ENCODE measurements at places on chromosomes 12 and 14.

DNA sequence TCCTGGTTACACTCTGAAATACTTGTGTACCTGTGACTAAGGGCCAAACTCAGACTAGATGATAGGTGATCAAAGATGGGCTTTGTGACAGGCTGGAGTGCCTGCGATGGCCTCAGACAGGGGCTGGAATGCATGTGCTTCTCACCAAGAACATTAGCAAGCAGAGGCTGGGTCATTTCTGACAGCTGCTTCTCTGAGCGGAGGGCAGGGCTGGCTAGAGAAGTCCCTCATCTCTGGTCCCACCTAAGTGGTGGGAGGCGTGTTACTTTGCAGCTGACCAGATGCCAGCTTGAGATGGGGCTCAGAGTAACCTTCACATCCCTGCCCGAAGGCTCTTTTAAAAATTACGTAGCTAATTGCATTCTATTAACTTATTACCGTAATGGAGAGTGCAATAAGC, 106.8 kb upstream of the RTL1 start:
- no peak for DNase-seq

- no peak for DNase-seq
These were observed 59.5 kb upstream of the ARHGAP5 start for GRCh38 chr14:32017587-32017986.

DNA sequence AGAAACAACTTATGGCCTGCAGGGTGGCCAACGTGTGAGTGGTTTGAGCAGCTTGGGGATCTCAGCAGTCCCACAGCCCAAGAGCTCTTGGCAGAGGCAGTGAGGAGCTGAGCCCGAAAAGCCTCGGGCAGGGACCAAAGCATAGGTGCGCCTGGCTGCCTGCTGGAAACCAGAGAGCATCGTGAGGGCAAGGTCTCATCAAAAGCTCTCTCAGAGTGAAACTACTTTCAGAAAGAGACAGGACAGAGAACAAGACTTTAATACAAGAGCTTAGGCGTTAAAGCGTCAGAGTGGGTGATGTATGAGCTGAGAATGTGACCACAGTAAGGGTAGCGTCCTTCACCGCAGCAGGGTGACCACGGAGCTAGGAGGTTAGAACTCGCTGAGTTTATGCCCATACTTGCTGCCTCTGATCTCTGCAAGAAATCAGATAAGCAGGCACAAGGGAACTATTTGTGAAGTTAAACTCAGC, 30.8 kb downstream of the LGMN start:
- no peak for DNase-seq

DNA sequence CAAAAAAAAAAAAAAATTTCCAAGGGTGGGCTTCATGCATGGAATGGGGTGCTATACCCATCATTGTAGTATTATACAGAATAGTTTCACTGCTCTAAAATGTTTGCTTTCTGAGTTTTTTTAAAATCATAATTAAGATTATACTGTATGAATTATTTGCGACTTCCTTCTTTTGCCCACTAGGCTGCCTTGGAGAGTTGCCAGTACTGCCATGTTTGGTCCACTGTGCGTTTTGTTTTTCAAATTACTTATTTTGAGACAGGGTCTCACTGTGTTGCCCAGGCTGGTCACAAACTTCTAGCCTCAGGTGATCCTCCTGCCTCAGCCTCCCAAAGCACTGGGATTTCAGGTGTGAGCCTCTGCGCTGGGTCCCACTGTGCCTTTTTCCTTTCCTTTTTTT, 19.9 kb downstream of the PLBD2 start:
- no peak for DNase-seq

DNA sequence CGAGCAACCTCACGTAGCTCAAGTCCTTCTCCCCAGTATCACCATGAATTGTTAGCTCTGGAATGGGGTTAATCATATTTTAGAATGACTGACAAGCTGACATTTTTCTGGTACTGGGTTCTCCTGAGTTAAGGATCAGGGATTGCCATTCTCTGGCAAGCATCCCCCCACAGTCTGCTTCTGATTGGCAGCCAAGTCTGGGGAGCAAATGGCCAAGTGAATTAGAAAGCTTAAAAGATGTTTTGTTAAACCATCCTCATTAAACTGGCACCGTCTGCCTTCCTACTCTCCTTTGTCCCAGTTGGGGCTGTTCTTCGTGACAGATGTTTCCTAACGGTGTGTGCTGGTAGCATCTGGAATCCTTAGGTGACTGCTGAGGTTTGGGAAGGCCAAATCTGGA, 17.2 kb upstream of the CISTR start:
- no peak for DNase-seq

DNA sequence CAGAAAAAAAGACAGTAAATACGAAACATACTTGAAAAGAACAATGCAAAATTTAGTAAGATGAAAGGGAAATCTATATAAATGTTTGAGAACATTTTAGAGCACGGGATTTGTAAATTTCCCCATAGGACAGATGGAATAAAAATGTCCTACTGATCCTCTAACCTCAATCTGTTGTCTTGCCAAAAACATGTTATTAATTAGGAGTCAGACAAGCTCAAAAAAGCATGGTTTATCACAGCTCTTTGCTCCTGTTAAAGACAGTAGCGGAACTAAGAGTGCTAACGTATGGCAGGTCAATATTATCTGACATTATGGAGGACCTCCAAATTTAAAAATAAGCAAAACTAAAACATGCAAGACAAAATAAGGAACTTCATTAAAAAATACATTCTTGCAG, 12.9 kb downstream of the GMFB start:
- no peak for DNase-seq

- no peak for DNase-seq
These were observed 15.4 kb downstream of the NTF3 start for GRCh38 chr12:5447320-5447719.

- peak; percentile 62 for DNase-seq
These were observed 7.4 kb downstream of the TCP11L2 start for GRCh38 chr12:106309671-106310505.

- no peak for DNase-seq
These were observed 319.0 kb downstream of the TMTC2 start for GRCh38 chr12:83005534-83006197.

- no peak for DNase-seq
These were observed 131.4 kb downstream of the BBS10 start for GRCh38 chr12:76216585-76217472.

DNA sequence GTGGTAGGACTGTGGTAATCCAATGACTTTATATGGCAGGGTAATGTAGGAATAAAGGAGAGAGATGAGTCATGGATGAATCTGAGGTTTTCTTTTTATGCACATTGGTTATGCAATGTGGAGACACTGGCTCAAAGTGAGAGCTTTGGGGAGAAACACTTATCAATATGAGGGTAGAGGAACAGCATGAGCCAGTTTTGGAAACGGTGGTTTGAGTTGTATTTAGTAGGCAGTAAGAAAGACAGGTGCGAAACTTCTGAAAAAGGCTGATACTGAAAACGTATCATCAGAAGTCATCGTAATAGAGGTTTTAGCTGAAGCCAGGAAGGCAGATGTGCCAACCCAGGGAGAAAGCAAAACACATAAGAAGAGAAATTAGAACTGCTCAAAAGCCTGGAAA, 854.8 kb upstream of the SEL1L start:
- no peak for DNase-seq

- DNase-seq, result no peak
These were observed 174.2 kb downstream of the PPM1H start for GRCh38 chr12:62760779-62761178.

DNA sequence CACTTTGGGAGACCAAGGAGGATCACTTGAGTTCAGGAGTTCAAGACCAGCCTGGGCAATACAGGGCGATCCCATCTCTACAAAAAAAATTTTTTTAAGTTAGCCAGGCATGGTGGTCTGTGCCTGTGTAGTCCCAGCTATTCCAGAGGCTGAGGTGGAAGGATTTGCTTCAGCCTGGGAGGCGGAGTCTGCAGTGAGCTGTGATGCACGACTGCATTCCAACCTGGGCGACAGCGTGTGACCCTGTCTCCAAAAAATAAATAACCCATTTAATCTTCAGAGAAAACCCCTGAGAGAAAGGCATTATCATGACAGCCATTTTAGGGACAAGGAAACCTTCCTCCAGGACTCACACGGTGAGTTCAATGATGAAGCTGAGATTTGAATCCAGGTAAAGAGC, 3.7 kb upstream of the FKBP4 start:
- DNase-seq, result no peak

DNA sequence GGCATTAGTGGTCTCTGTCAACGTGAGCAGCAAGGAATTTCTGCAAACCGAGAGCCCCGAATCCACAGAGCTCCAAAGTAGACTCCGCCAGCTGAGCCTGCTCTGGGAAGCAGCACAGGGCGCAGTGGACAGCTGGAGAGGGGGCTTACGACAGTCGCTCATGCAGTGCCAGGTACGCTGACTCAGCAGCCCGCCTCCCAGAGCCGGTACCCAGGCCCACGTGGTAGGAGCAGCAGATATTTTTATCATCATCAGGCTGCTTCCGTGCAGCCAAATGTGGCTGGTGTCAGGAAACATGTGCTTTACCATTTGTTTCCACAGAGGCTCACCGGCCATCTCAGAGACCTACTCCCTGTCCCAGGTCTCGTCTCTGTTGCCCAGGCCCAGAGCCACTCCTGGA, 73.7 kb downstream of the ESR2 start:
- no peak for DNase-seq

DNA sequence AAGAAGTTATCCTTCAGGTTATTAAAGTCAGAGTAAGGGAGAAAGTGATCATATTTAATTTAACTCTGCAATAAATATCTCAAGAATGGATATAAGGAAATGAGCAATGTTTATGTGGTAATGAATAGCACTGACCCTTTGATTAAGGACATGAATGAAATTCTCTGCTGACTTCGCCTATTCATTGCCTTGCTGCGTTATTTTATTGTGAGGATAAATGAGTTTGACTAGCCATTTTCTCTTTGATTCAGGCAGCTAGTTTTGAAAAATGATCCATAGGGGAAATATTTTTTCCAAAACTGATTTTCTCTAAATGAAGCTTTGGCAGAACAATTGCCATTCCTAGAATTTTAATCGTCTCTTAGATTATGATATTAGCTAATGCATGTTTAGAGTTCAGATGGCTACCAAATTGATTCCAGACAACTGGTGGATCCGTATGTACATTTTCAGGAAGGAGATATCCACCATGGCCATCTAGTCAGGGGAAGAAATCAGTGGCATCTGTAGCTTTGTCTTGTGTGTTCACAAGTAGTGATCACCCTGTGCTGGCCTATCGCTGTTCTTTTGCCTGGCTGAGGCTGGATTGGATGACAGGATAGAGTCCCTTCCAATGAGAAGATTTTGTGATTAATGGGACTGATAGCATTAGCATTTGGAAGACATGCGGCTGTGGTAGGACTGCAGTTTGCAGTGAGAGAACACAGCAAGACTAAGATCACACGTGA, 302.3 kb upstream of the RGS6 start:
- DNase-seq, result peak; percentile 40

DNA sequence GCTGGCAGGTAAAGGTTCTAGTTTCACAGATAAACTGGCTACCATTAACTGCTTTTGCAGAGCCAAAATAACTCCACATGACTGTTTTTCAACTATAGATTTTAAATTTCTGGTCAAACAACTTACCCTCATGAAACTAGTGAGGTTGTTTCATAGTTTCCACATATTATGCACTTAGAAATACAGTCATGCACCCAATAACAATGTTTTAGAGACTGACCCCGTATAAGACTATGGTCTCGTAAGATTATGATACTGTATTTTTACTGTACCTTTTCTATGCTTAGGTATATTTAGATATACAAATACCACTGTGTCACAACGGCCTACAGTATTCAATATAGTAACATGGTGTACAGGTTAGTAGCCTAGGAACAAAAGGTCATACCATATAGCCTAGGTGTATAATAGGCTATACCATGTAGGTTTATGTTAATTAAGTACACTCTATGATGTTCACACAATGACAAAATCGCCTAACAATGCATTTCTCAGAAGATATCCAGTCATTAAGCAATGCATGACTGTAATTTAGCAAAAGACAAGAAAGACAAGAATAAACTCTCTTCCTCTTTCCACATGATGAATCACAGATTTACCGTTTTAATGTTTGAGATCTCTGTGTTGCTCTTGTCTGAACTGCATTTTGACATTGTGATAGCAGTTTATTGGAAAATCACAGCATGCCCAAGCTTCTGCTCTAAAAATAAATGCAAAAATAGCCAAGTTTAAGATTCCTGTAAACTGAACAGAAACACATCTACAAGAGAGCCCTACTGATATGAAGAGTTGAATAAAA, 17.1 kb downstream of the DICER1 start:
- DNase-seq, result no peak

DNA sequence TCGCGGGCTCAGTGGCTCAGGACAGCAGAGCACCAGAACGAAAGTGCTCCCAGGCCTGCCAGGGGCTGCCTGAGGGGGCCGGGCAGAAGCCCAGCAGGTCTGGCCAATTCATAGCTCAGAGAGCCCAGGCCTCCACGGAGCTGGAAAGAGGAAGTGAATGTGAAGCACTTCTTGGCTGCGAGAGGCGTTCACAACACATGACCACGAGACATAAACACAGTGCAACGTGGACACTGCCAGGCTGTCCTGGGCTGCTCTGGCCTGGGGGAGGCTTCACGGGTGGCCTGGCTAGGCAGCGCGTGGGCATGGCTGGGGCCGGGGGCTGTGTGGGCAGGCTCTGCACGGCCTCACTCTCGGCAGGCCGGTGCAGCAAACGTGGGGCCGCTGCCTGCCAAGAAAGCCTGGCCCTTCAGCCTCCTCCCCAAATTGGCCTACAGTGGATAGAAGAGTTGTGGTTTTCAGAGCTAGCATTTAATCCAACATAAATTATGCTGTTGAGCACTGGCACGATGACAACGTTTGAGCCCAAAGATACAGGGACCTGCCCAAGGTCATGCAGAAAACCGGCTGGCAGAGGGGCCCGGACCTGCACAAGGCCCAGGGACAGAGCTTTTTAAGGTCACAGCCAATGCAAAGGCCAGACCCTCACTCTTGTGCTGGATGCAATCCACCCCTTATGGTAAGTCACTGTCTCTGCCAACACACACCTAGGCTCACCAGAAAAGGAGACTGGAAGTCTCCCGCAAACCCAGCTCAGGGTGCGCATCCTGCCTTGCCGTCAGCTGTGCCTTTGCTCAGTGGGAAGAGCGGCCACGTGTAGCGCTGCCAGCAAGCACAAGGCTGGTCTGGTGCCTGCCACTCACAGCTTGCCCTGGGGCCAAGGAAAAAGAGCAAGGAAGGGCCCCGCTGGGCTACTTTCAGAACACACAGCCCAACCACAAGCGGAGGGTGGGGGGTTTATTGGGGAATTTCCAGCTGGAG, 8.6 kb downstream of the SLC25A29 start:
- no peak for DNase-seq

All from fibroblast of skin of left biceps (primary cell).